Osteoblast (primary cell): ENCODE measurements at places on chromosomes 11 and 22.
A peak's percentile ranks its signal among the peaks of the same experiment; 100 is the strongest.

GRCh38 chr11:6572215-6572614 is 31.2 kb downstream of the RRP8 start:
- peak; percentile 95 for DNase-seq

DNA sequence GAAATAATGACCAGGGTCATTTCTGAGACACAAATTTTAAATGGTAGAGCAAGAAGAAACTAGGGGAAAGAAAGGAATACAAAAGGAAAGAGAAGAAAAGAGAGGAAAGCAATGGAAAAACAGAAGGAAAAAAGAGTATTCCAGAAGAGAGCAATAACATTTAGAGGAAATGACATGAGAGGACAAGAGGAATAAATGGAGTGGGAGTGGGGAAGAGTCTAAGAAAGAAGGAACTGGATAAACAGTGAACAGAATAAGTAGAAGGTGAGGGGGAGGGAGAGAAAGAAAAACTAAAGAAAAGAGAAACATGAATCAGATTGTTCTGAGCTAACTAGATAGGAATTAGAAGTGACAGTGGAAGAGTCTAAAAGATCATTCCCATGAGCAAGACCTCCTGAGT is 28.4 kb downstream of the PRDM10 start:
- no peak for DNase-seq

DNA sequence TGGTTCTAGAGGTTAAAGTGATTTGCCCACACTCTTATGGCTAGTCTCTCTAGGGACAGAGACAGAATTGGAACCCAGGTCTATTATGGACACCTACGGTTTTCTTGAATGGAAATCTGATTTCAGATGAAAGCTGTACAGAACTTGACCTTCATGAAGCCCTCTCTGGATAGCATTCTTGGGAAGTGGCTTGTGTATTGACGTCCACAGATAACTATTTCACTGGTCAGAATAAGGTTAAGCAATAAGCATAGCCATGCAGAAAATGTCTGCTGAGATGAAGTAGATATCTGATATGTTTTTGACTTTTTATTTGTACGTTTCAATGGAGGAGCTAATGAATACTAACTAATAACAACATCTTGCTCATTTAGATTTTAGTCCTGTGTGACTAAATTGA is 1.1 kb downstream of the TLCD5 start:
- DNase-seq: no peak

DNA sequence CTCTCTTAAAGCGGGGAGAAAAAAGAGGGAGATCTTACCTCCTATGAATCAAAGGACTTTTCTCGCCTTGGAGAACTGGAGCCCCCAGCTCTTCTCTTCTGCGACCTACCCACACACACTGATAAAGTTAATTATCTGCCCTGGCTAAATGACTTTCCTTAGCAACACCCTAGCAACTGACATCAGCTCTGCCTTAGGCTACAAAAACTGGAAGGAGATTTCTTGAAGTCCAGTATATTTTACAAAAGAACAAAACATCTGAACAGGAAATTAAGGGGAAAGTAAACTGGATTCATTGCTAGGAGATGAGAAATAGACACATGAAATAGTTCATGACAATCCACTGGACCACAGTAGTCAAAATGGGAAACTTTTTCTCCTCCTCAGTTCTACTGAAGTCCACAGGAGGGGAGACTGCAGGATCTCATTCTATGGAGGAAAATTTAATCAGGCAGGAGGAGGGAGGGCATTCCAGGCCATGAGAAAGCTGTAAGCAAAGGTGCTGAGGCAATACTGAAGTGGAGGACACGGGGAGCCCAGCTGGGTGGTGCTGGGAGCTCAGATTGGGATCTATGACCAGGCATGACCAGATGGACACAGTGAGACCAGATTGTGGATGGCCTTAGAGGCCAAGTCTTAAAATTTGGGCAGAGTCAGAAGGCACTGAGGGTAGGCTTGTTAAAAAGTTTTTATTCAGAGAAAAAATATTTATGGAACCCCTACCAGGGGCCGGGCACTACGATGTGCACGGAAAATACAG is 3.7 kb upstream of the SPON1 start:
- no peak for DNase-seq

- peak; percentile 62 for DNase-seq
Measured at GRCh38 chr22:27482402-27482801, 319.2 kb downstream of the MN1 start.
